Pancreas (tissue), 10 donors: ENCODE measurements at places on chromosomes 6 and 20. TPM values are rescaled to one million over a fixed set of nuclear protein-coding genes. Genes with fewer than 3 reads are reported as not detected.
A peak's percentile ranks its signal among the peaks of the same experiment; 100 is the strongest.

GRCh38 chr6:3929281-3929798 lies 80.2 kb downstream of the FAM50B start:
- H3K4me3 ChIP-seq = no peak overlapping the region
- no peaks in the 10 kb centered on the region for H3K4me1 ChIP-seq
- H3K36me3 ChIP-seq = no peaks in the 10 kb centered on the region
- no peak for DNase-seq
- H3K27ac ChIP-seq = no peak overlapping the region

GRCh38 chr6:111734068-111735061 lies 128.7 kb upstream of the TRAF3IP2 start:
- no peak overlapping the region for H3K4me3 ChIP-seq
- no peaks in the 10 kb centered on the region for H3K36me3 ChIP-seq

DNA sequence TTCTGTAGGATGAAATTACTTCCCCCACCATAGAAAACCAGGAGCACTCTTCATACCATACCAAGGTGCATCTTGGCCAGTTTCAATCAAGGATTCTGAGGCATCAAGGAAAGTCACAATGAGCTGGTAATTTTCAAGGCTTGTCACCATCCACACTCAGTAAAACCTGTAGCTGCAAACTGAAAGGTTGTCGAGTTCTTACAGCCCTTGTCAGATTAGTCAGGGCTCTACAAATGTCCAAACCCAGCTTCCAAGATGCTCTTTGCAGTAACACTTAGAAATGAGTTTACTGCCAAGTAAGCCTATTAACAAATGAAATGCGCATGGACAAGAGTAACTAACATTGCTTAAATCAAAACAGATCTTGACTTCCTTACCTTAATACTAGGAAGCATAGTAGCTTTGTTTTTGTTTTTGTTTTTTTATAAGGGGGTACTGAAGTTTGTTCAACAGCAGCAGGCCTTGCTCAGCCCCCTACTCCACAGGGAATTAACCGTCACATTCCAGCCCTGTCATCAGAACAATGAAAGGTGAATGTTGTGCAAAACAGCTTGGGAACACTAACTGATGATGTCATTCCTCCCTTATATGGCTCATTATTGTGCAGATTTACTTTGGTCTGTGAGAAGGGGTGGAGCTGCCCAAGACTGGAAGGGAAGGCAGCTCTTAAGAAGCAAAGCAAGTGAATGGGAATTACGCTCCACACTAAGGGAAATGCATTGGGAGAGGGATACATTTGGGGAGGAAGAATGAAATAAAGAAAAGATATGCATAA lies 49.9 kb upstream of the TMEM30A start:
- no peak overlapping the region for H3K27ac ChIP-seq
- H3K4me3 ChIP-seq = no peak overlapping the region
- H3K36me3 ChIP-seq = no peaks in the 10 kb centered on the region
- H3K4me1 ChIP-seq = no peaks in the 10 kb centered on the region

- H3K27me3 ChIP-seq = no peaks in the 10 kb centered on the region
- H3K27ac ChIP-seq = no peak overlapping the region
- no peak for DNase-seq
- H3K4me3 ChIP-seq = no peak overlapping the region
Observed at GRCh38 chr20:44400970-44401769, 45.7 kb downstream of the HNF4A start.

DNA sequence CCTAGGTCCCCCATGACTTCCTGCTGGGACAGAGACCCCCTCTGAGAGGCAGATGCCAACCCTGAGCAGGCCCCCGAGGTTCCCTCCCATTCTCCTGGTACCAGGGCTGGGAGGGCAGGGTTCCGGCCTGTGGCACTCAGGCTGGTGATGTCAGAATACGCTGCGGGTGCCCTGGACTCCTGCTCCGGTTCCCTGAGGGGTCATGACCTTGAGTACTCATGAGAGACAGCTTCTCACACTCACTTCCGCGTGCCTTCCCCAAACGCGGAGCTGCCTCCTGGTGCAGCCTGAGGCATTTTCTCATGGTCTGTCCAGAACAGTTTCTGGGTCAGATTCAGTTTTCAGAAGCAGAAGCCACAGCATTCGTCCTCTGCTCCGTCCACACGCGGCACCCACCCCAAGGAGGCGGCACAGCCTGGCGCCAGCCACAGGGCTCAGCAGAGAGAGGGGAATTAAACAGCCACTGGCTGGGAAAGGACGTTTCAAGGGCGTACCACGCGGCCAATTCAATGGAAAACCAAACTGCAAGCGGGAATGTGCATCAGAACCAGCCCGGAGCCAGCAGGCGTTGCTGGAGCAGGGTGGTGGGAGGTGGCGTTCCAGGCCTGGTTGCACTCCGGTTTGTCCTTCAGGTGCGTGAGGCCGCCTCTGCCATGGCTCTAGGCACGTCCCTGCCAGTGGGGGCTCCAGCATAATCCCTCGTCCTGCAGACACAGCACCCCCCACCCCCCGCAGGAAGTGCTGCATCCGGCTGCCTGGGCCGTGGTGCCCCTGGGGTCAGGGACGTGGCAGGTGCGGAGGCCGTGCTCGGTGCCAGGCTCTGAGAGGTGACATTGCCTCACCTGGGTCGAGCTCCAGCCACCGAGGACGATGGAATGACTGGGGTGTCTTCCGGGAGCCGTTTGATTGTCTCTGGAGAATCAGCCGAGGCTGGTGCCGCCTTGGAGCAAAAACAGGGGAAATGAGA lies 58.3 kb upstream of the BHLHE23 start:
- H3K36me3 ChIP-seq = no peaks in the 10 kb centered on the region
- H3K4me1 ChIP-seq = no peaks in the 10 kb centered on the region
- DNase-seq = peak; percentile 36
- no peak overlapping the region for H3K27ac ChIP-seq
- H3K4me3 ChIP-seq = no peak overlapping the region

GRCh38 chr6:1942834-1943233 lies 302.6 kb downstream of the GMDS start:
- H3K4me3 ChIP-seq = no peak overlapping the region
- H3K27me3 ChIP-seq = no peaks in the 10 kb centered on the region
- H3K4me1 ChIP-seq = no peaks in the 10 kb centered on the region
- DNase-seq = no peak

GRCh38 chr6:109718991-109719390 lies 27.9 kb downstream of the FIG4 start:
- no peak for DNase-seq
- peaks cover 7% of the 10 kb centered on the region for H3K36me3 ChIP-seq
- no peak overlapping the region for H3K4me3 ChIP-seq

- H3K4me3 ChIP-seq = no peak overlapping the region
- H3K4me1 ChIP-seq = no peaks in the 10 kb centered on the region
Observed at GRCh38 chr6:13641315-13641714, 26.2 kb downstream of the NOL7 start.

GRCh38 chr20:54922636-54923035 lies 447.2 kb downstream of the DOK5 start:
- H3K27me3 ChIP-seq = no peaks in the 10 kb centered on the region
- H3K4me3 ChIP-seq = no peak overlapping the region
- H3K27ac ChIP-seq = no peak overlapping the region
- H3K36me3 ChIP-seq = no peaks in the 10 kb centered on the region
- DNase-seq = no peak

GRCh38 chr6:116564311-116564710 lies 7.0 kb upstream of the RWDD1 start:
- no peak overlapping the region for H3K27ac ChIP-seq
- no peak for DNase-seq
- no peak overlapping the region for H3K4me3 ChIP-seq
- no peaks in the 10 kb centered on the region for H3K27me3 ChIP-seq

- no peaks in the 10 kb centered on the region for H3K36me3 ChIP-seq
- no peak overlapping the region for H3K27ac ChIP-seq
- H3K4me3 ChIP-seq = no peak overlapping the region
Observed at GRCh38 chr6:75431379-75431778, 62.2 kb downstream of the FILIP1 start.

DNA sequence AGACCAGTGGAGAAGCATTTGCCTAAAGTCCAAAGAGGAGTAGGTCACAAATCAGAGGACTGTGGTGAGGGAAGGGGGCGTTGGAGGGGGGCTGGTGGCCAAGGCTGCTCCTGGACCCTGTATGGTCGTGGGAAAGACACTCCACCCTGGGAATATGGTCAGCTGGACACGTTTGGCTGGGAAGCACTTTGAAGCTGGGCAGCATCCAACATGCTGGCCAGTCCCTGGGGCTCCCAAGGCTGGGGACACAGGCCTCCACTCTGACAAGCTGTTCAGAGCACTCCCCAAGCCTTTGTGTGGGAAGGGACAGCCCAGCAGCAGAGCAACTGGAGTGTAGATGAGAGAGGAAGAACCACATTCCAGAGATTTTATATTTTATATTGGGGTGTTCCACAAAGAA lies 203.2 kb downstream of the ANKRD60 start:
- H3K4me1 ChIP-seq = no peaks in the 10 kb centered on the region
- DNase-seq = peak; percentile 55
- no peaks in the 10 kb centered on the region for H3K36me3 ChIP-seq
- H3K27me3 ChIP-seq = no peaks in the 10 kb centered on the region
- H3K4me3 ChIP-seq = no peak overlapping the region

- no peaks in the 10 kb centered on the region for H3K36me3 ChIP-seq
- H3K4me1 ChIP-seq = no peaks in the 10 kb centered on the region
- no peak for DNase-seq
- H3K4me3 ChIP-seq = no peak overlapping the region
- no peak overlapping the region for H3K27ac ChIP-seq
Observed at GRCh38 chr6:45881705-45882467, 133.8 kb downstream of the CLIC5 start.

DNA sequence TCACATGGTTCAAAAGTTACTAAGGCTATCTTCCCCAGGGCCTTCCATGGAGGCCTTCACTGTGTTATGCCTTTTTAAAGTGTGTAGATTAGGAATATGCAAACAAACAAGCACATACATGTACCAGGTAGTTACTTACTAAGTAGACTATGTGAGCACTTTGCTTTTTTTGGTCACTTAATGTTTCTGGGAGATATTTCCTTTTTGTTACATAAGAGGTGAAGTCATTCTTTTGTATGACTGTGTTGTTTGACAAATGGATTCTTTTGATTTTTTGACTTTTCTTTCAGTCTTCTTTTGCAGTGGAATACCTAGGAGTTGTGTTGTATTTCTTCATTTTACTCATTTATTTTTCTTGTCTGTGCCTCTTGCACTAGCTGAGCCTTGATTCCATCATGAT lies 39.6 kb upstream of the BCAS1 start:
- DNase-seq = no peak
- no peaks in the 10 kb centered on the region for H3K4me1 ChIP-seq
- H3K36me3 ChIP-seq = no peaks in the 10 kb centered on the region

DNA sequence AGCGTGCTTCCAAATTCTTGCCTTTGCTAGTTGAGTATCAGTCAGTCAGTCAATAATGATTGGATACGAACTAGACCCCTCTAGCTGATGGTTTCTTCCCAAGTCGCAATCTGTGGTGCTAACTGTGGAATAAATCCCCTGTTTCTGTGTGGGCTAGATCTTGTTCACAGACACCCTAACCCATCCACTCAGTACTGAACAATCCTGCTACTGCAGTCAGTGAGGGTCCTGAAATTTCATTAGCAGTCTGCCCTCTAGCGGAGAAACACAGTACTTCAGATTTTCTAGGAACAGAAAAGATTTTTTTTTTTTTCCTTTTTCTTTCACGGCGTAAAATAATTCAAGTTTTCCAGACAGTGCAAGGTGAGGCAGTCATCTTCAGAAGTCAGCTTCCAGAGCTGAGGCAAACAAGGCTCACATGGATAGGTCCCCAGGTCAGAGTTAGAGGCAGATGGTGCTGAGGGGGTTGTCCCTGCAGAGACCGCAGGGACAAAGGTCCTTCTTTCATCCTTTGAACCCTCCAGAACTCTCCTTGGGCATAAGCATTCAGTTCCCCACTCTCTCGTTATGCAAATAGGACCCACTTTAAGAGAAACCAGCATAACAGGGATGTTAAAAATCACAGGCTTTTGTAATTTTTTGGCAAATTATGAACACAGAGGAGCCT lies 119.6 kb downstream of the SCML4 start:
- H3K36me3 ChIP-seq = no peaks in the 10 kb centered on the region
- H3K4me3 ChIP-seq = no peak overlapping the region
- H3K4me1 ChIP-seq = no peaks in the 10 kb centered on the region
- DNase-seq = no peak

GRCh38 chr20:36202891-36203338 lies 33.4 kb upstream of the AAR2 start:
- H3K27me3 ChIP-seq = no peaks in the 10 kb centered on the region
- no peaks in the 10 kb centered on the region for H3K4me1 ChIP-seq
- no peaks in the 10 kb centered on the region for H3K36me3 ChIP-seq
- DNase-seq = peak; percentile 94

DNA sequence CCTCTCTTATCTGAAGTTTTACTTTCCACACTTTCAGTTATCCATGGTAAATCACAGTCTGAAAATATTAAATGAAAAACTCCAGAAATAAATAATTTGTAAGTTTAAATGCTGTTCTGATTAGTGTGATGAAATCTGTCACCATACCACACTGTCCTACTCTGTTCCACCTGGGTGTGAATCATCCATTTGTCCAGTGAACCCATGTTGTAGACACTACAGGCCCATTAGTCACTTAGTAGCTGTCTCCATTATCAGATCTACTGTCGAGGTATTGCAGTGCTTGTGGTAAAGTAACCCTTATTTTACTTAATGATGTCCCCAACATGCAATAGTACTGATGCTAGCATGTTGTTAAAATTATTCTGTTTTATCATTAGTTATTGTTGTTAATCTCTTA lies 29.2 kb upstream of the MMS22L start:
- no peaks in the 10 kb centered on the region for H3K4me1 ChIP-seq
- H3K27ac ChIP-seq = no peak overlapping the region
- no peak for DNase-seq
- H3K4me3 ChIP-seq = no peak overlapping the region

DNA sequence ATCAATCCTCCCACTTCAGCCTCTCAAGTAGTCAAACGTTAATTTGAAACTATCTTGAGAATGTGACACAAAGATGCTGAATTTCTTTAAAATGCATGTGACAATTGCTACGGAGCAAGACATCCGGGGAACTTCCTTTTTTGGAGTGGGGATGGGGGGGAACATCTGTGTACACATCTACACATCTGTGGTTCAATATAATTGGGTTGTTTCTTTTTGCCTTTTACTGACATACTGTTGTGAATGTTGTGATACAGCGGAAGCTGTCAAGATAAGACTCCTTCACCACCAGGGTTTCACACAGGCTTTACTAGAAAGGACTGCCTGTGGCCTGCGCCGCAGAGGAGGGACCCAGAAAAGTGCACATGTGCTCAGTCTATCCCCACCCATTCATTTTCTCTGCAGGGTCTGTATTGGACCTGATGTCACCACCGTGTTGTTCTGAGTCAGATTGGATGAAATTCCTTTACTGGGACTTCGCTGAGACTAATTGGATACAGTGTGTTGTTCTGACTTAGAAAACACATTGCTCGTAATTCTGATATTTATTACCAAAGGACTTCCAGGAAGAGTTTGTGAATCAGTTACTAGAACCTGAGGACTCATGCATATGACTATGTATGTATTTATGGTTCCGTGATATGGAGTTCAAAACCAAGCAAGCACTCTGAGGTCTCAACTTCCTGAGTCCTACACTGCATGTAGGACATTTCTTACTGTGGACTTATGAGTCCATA lies 98.7 kb upstream of the SGK1 start:
- peaks cover 2% of the 10 kb centered on the region for H3K4me1 ChIP-seq
- H3K27ac ChIP-seq = no peak overlapping the region
- no peaks in the 10 kb centered on the region for H3K36me3 ChIP-seq

The TAAR1 gene
- total RNA-seq = not detected

The POU3F2 gene
- not detected for total RNA-seq

The MEP1A gene
- 1.2 TPM for total RNA-seq

The BAG2 gene
- 0.95 TPM for total RNA-seq

The DYNLT1 gene
- 28.4 TPM for total RNA-seq

The C6orf58 gene
- total RNA-seq = 0.24 TPM

The BMP2 gene
- total RNA-seq = 6.0 TPM

The BMP6 gene
- 0.09 TPM for total RNA-seq

The FILIP1 gene
- total RNA-seq = 0.88 TPM

The TBCC gene
- total RNA-seq = 8.9 TPM

The SNAI1 gene
- 0.31 TPM for total RNA-seq

The SLC17A3 gene
- total RNA-seq = not detected

The KIF25 gene
- not detected for total RNA-seq

The OOEP gene
- not detected for total RNA-seq
